ENCODE measurements at places on chromosomes 12 and 14. TPM values are rescaled to one million over a fixed set of nuclear protein-coding genes. Genes with fewer than 3 reads are reported as not detected.
A peak's percentile ranks its signal among the peaks of the same experiment; 100 is the strongest.

DNA sequence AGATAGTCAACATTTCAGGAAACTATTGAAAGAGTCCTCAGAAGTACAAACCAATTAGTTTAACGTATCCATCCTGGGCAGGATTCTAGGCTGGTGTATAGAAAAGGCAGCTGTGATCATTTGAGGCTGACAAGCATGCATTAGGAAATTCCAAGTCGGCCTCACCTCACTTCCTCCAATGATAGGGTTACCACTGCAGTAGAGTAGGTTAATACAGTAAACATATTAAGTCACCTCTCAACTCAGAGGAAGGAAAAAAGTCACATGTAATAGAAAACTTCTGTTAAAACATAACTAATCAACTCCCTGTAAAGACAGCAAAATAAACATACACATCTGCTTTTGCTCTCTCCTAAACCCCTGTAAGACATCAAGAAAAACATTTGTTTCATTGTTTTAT is 33.5 kb downstream of the MED13L start:
- peaks cover 13% of the 10 kb centered on the region for H3K36me3 ChIP-seq
- H3K4me3 ChIP-seq = no peak overlapping the region

DNA sequence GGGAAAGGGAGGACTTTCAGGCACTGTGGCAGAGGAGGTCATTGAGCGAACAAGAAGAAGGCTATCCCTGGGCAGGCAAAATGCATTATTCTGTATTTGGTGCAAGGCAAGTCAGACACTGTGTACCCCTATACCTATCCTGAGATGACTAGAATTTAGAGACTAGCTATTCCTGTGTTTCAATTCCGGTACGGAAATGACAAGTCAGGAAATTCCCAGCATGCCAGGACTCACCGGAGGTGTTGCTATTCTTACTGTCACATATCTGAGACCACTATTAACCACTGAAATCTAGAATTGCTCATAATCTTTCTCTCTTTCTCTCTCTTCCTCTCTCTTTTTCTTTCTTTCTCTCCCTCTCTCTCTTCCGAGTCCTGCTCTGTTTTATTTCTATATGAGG is 297.1 kb downstream of the PDZRN4 start:
- H3K36me3 ChIP-seq = no peaks in the 10 kb centered on the region
- peaks cover 2% of the 10 kb centered on the region for H3K27me3 ChIP-seq
- DNase-seq = no peak
- H3K27ac ChIP-seq = no peak overlapping the region

DNA sequence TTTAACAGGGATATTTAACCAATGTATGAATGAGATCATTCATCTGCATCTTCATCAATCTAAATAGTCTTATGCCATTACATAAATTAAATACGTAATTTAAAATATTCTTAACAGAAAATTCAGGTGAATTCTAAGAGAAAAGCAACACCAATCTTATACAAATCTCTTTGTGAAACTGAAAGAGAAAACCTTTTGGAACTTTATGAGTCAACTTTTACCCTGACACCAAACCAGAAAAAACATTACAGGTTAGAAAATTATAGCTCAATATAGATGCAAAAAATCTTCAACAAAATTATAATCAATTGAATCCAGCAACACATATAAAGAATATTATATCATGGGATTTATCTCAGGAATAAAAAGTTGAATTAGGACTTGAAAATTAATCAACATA is 3.4 kb downstream of the GLIPR1L1 start:
- no peak for DNase-seq
- H3K27me3 ChIP-seq = peaks cover 23% of the 10 kb centered on the region
- H3K4me3 ChIP-seq = no peak overlapping the region
- no peaks in the 10 kb centered on the region for H3K36me3 ChIP-seq
- no peak overlapping the region for H3K27ac ChIP-seq

- H3K27ac ChIP-seq = no peak overlapping the region
- DNase-seq = no peak
- H3K4me3 ChIP-seq = no peak overlapping the region
- no peaks in the 10 kb centered on the region for H3K36me3 ChIP-seq
- H3K4me1 ChIP-seq = no peaks in the 10 kb centered on the region
These were observed 16.5 kb upstream of the RIMKLB start for GRCh38 chr12:8681129-8681884.

- H3K4me1 ChIP-seq = peaks cover 3% of the 10 kb centered on the region
- H3K27me3 ChIP-seq = no peaks in the 10 kb centered on the region
- no peak overlapping the region for H3K4me3 ChIP-seq
- peaks cover 55% of the 10 kb centered on the region for H3K36me3 ChIP-seq
- DNase-seq = no peak
- no peak overlapping the region for H3K27ac ChIP-seq
These were observed 76.1 kb downstream of the GALNT4 start for GRCh38 chr12:89448526-89448925.

DNA sequence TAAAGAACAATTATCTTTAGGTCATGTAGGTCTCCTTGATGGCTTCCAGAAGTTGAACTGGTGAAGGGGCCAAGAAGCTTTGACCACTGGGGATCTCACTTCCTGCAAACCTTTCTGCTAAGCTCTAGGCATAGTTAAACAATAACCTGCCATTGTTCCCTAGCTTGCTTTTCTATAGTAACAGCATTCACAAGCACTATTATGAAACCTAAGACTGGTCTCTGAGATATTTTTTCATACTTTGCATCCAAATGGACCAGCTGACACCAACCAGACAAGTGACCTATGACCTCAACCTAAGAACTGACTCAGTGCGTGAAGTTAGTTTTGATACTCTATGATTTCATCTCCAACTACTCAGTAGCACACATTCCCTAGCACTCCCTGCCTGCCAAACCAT is 129.1 kb downstream of the PTPRB start:
- DNase-seq = no peak
- H3K4me1 ChIP-seq = no peaks in the 10 kb centered on the region
- no peaks in the 10 kb centered on the region for H3K36me3 ChIP-seq
- H3K27ac ChIP-seq = no peak overlapping the region
- H3K27me3 ChIP-seq = peaks cover 2% of the 10 kb centered on the region
- H3K4me3 ChIP-seq = no peak overlapping the region

DNA sequence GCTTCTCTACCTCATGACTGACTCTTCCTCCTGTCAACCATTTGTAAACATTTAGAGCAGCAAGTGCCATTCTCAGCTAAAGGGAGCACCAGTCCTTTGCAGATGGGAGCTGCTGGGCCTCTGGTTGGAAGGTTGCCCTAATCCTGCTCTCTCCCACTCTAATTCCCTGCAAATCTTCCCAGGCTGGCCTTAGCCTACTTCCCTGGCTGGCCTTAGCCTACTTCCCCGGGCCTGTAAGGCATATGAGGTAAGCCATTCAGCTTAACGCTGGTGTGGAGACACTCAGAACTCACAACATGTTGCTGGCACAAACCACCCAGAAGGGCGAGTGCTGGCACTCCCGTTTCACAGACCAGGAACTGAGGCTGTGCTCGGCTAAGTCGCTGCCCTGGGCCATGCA is 69.0 kb downstream of the CPSF2 start:
- no peaks in the 10 kb centered on the region for H3K36me3 ChIP-seq

GRCh38 chr12:97756066-97756666 is 293.6 kb downstream of the RMST start:
- H3K27me3 ChIP-seq = no peaks in the 10 kb centered on the region
- H3K27ac ChIP-seq = no peak overlapping the region
- H3K36me3 ChIP-seq = no peaks in the 10 kb centered on the region
- no peak for DNase-seq
- H3K4me1 ChIP-seq = no peaks in the 10 kb centered on the region

GRCh38 chr12:54394281-54394719 is 9.8 kb upstream of the ZNF385A start:
- H3K4me3 ChIP-seq = no peak overlapping the region
- H3K4me1 ChIP-seq = peaks cover 38% of the 10 kb centered on the region
- H3K27ac ChIP-seq = no peak overlapping the region
- H3K27me3 ChIP-seq = no peaks in the 10 kb centered on the region

DNA sequence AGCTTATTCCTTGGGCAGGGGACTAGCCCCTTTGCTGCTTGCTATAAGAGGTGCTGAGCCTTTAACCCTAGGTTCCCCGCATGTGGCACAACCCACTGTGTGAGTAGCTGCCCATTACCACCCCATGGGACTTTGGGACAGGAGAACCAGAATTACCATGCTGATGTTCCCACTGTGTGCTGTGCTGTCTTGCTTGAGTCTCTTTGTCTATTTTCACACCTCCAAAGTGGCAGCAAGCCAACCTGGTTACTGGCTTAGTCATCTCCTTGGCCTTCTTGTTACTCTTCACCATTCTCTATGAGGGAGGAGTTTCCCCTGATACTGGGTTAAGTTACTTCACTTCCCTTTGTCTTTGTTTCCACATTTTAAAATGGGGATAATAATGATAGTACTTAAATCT is 73.4 kb upstream of the ETV6 start:
- peaks cover 3% of the 10 kb centered on the region for H3K27me3 ChIP-seq
- DNase-seq = no peak
- H3K4me3 ChIP-seq = no peak overlapping the region
- peaks cover 2% of the 10 kb centered on the region for H3K4me1 ChIP-seq
- H3K27ac ChIP-seq = no peak overlapping the region

GRCh38 chr14:36502558-36503508 is 17.2 kb downstream of the NKX2-1 start:
- no peak for DNase-seq
- no peak overlapping the region for H3K4me3 ChIP-seq
- peaks cover 63% of the 10 kb centered on the region for H3K27me3 ChIP-seq
- peaks cover 2% of the 10 kb centered on the region for H3K4me1 ChIP-seq
- H3K27ac ChIP-seq = no peak overlapping the region

- H3K4me1 ChIP-seq = peaks cover 10% of the 10 kb centered on the region
- no peak for DNase-seq
- no peak overlapping the region for H3K4me3 ChIP-seq
- no peaks in the 10 kb centered on the region for H3K27me3 ChIP-seq
- H3K27ac ChIP-seq = no peak overlapping the region
These were observed 63.9 kb downstream of the ATG14 start for GRCh38 chr14:55347748-55348147.

DNA sequence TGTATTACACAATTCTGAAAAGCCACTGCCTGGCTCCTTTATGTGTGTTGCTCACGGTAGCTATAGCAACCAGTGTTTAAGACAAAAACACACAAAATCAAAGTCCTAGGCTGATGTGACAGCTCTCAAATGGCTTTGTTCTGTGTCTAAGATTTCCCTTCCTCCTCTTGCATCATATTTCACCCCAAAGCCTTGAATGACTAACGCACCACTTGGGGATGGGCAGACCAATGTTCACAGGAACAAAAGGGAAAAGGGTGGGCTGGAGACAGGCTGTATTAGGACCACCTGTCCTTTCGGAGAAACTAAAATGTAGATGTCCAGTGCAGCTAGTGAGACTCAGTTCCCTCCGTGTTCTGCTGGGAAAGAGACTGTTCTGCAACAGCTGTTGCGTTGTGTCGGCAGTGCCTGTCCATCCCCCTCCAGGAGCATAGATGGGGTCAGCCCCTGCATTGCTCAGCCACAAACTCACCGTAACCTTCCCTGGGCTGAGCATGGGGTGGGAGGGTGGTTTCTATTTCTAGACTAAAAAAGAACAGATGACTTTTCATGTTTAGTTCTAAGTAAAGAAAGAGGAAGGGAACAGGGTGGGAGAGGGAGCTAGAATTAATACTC is 26.8 kb upstream of the DAAM1 start:
- peaks cover 14% of the 10 kb centered on the region for H3K27me3 ChIP-seq
- H3K4me3 ChIP-seq = peak overlapping the region; percentile 19
- no peak overlapping the region for H3K27ac ChIP-seq
- peaks cover 5% of the 10 kb centered on the region for H3K4me1 ChIP-seq

GRCh38 chr14:49623941-49624839 is 3.6 kb downstream of the MGAT2 start:
- H3K27me3 ChIP-seq = no peaks in the 10 kb centered on the region
- peaks cover 36% of the 10 kb centered on the region for H3K4me1 ChIP-seq
- no peak for DNase-seq
- H3K27ac ChIP-seq = peak overlapping the region; percentile 39
- peak overlapping the region; percentile 97 for H3K4me3 ChIP-seq

GRCh38 chr12:122861587-122861970 is 26.3 kb downstream of the HIP1R start:
- no peak overlapping the region for H3K27ac ChIP-seq
- H3K27me3 ChIP-seq = no peaks in the 10 kb centered on the region

DNA sequence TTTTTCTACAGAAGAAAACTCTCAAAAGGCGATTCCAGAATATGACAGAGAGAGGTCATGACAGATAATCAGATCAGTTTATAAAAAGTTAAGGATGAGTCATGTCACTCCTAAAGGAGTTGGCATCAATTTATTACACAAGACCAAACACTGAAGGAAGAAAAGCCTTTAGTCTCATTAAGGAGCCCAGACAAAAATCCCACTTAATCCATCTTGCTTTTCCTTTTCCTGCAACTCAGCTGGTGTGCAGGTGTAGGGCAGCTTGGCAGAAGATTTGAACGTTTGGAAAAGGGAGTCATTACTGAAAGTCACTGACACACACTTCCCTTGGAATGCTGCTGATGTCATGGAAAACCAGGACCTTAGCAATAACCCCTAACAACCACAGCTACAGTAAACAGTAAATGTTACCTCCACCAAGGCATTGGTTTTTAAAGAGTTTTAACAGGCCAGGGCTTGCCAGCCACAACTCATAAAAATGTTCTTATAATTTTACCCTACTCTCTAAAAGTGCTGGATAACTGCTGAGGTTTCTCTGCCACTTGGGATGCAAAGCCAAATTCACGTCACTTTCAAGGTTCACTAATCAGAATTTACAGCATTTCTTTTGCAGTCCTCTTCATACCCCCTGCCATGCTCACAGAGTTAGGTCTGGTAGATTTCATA is 320.6 kb downstream of the RAD51B start:
- DNase-seq = no peak
- peaks cover 10% of the 10 kb centered on the region for H3K4me1 ChIP-seq
- H3K36me3 ChIP-seq = peaks cover 8% of the 10 kb centered on the region
- no peak overlapping the region for H3K27ac ChIP-seq
- H3K27me3 ChIP-seq = no peaks in the 10 kb centered on the region

- H3K27me3 ChIP-seq = no peaks in the 10 kb centered on the region
- no peak overlapping the region for H3K4me3 ChIP-seq
- H3K36me3 ChIP-seq = no peaks in the 10 kb centered on the region
- no peak overlapping the region for H3K27ac ChIP-seq
These were observed 13.8 kb upstream of the ZNF26 start for GRCh38 chr12:132972374-132972773.

Gene LBHD2
- not detected for total RNA-seq

Gene OTUB2
- total RNA-seq = 0.60 TPM

Gene PRH2
- not detected for total RNA-seq

Gene FAM222A
- 0.96 TPM for total RNA-seq

Gene KLRC4
- 37.8 TPM for total RNA-seq

Gene CEBPE
- total RNA-seq = 1.8 TPM

Gene KRT78
- total RNA-seq = not detected

Gene NAA30
- 14.3 TPM for total RNA-seq
